ENCODE measurements at places on chromosomes 3 and 15.

DNA sequence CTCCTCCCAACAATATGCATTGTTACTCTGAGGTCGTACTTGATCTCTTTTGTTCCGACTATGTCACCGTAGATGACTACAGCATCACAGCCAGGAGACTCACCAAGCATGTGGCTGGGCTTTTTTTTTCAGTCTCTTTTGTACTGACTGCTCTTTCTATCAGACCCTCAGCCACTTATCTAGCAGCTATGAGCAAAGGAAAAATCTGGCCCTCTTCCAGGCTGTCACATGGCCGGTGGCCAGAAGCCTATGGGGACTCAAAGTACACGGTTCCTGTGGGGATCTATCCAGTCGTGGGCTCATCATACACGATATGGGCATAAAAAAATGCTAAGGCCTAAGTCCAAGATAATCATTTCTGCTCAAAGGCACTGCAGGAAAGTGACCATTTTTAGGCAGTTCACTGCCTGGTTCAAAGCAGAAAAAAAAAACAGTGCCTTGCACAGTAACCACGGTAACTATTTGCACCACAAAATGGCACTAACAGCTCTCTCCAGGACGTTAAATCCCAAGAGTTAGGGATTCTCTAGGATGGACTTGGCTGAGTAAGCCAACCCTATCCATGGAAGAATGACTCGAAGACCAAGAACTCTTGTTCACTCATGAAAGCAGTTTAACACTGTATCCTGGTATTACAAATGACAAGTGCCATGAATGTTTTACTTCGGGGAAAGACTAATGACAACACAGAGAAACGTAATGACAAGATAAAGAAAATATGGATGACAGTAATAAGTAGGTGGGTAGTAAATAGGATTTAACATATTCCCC lies 50.3 kb downstream of the SHQ1 start:
- DNase-seq, result no peak

- DNase-seq, result no peak
These were observed 85.1 kb downstream of the DNAJB8 start for GRCh38 chr3:128381609-128382008.

DNA sequence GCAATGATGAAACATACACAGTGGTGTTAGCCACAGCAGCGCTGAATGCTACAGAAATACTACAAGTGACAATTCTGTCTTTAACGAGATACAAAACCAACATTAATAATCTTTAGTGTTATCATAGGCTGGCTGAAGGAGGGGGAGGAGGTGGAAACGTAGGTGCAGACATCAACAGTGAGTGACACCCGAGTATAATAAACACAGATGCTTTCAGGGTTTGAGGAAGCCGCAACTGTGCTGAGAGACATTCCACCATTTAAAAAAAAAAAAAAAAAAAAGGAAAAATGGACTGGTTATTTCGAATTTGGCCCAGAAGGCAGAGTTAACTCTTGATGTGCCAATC lies 4.3 kb upstream of the IGDCC3 start:
- no peak for DNase-seq

DNA sequence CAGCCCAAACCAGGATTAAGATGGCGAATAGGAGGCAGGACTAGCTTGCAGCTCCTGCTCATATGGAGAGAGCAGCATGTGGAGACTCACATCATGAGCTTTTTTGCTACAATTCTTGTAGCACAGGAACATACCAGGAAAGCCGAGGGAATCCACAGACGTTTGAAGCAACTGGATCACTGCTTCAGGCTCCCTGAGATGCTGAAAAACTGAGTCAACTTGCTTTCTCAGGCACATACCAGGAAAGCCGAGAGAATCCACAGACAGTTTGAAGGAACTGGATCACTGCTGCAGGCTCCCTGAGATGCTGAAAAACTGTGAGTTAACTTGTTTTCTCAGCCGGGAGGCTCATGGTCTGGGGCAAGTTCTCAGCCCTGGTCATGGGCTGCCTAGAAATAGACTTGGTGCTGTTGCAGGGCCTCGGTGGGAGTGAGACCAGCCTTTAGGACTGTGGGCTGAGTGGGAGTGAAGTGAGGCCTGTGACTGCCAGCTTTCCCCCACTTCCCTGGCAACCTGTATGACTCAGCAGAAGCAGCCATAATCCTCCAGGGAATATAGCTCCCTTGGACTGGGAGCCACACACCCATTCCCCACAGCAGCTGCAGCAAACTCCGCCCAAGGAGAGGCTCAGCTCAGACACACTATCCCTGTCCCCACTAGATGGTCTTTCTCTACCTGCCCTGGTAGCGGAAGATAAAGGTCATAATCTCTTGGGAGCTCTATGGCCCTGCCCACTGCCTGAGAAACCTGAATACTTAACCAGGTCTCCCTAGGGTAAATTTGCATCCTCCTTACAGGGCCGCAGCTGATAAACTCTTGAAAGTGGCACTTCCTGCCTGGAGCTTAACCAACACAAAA lies 51.9 kb upstream of the PFN2 start:
- DNase-seq, result peak; percentile 33

- DNase-seq, result no peak
These were observed 2.6 kb downstream of the PCSK6 start for GRCh38 chr15:101486696-101487459.

DNA sequence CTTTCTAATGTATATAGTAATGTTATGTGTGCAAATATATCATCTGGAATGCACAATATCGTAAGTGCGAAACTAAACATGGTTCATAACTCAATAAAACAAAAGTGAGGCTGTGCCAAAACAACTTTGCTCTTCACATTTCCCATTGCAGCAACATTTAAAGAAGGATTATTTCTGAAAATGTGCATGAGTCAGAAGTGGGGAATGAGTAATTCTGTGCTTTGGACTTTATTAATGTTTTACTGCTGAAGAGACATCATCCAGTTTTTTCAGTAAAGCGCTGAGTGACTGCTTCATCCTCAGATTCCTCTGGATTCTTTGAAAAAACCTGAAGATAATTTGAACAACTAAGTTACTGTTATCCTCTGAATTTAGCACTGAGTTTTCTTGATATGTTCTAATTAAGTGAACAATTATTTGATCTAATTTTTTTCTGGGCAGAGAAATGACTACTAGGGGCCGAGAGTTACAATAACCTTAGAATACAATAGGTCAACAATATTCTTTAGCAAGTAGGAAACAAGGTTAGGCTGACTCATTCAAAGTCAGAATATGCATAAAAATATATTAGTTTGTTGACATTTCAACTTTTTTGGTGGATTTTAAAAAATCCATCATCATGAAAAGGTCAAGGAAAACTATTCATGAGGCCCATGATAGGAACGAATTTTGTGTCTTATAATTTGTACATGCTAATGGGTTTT lies 20.0 kb upstream of the PLCL2 start:
- DNase-seq, result no peak

GRCh38 chr15:91073077-91073476 lies 27.0 kb upstream of the SV2B start:
- DNase-seq, result no peak

DNA sequence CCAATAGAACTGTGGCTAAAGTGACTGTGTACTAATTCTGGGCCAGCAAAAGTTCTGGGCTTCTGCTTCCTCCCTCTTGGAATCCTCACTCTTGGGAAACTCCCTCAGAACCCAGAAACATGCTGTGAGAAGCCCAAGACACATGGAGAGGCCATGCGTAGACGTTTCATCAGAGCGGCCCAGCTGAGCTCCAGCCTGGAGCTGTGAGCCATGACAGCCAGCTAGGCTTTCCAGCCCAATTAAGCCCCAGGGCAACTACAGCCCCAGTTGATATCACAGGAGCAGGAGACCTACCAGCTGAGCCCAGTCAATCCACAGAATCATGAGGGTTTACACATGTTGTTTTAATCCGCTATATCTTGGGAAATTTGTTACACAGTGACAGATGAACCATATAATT lies 43.6 kb upstream of the CNOT10 start:
- DNase-seq, result no peak

DNA sequence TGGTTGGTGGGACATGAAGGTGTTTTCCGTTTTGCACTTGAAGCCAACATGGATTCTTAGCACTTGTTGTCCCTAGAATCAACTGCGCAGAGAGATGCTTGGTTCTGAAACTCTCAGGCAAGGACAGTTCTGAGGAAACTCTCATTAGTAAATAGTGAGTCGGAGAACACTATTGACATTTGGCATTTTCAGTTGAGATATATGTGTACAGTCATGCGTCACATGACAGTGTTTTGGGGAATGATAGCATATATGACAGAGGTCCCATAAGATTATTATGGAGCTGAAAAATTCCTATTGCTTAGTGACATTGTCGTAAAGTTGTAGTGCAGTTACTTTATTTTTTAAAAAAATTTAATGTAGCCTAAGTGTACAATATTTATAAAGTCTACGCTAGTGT lies 5.8 kb downstream of the APBA2 start:
- DNase-seq, result no peak

- no peak for DNase-seq
These were observed 490.4 kb upstream of the CFAP20DC start for GRCh38 chr3:59540241-59540640.

DNA sequence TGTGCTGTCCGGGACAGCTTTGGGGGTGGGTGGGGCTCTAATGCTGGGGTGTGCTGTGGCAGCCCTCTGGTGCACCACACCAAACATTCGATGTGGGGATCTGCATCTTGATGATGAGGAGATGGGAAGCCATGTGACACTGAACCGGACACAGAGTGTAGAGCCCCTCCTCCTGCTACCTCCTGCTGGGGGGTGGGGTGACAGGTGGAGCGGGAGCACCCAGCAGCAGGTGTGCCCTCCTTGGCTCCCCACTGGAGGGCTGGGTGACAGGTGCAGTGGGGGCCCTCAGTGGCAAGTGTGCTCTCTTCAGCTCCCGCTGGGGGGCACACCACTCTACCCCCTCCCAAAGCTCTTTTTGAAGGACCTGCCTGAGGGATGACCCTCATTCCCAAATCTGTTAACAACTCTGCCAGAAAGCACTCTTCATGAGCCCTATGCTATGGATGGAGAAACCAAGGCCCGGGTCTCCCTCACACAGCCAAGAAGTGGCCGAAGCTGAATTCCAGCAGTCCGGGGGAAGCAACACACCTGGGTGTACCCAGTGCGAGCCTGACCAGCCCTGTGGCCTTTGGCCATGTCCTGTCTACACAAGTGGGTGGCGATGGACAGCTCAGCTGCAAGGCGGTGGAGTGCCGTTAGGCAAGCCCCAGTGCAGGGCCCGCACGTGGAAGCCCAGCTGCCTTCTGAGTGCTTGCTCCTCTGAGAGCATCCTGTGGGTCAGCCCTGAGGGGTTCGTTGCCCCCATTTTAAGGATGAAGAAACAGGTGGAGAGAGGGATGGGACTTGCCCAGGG lies 609 bp upstream of the UROC1 start:
- DNase-seq, result no peak

DNA sequence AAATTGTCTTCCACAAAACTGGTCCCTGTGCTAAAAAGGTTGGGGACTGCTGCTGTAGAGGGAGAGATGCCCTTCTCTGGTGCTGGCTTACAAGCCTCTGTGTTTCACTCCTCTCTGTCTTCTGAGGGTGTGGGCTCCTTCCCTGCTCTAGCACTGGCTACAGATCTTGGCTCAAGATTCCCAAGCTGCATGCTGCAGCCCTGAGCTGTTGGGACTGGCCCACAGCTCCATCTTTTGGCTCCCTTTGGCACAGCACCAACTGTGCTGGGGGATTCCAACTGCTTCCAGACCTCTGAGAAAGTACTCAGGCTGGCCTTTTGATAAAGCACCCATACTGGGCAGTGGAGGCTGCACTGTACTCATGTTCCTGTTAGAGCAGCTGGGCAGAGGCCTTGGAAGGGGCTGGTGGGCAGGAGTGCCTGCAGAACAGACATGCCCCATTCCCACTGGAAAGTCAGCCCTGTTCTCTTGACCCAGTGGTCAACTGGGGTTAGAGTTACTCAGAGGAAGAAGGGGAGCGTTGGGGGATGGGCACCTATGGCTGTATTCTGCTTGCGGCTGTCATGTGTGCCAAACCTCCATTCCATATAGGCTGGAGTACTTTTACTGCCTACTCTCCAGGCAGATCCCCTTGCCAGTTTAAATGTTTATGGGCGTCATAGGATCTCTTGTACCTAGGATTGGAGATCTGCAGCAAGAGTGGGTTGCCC lies 55.7 kb downstream of the GALK2 start:
- DNase-seq, result no peak

GRCh38 chr3:42710323-42711021 lies 7.9 kb upstream of the HHATL start:
- no peak for DNase-seq

GRCh38 chr3:12764171-12764776 lies 5.2 kb upstream of the TMEM40 start:
- DNase-seq, result no peak

GRCh38 chr3:58998476-58999117 lies 51.2 kb downstream of the CFAP20DC start:
- no peak for DNase-seq

GRCh38 chr3:122004991-122005565 lies 17.0 kb downstream of the ILDR1 start:
- no peak for DNase-seq

GRCh38 chr3:97896547-97896946 lies 74.7 kb downstream of the CRYBG3 start:
- peak; percentile 17 for DNase-seq

- DNase-seq, result peak; percentile 44
These were observed 41.5 kb downstream of the STRIT1 start for GRCh38 chr3:155252021-155252420.

GRCh38 chr15:84961114-84961452 lies 20.6 kb upstream of the PDE8A start:
- DNase-seq, result no peak

Data from OCI-LY7 (cell line).